ENCODE measurements at places on chromosomes 6 and 20. TPM values are rescaled to one million over a fixed set of nuclear protein-coding genes. Genes with fewer than 3 reads are reported as not detected.

- no peak for DNase-seq
- no peaks in the 10 kb centered on the region for H3K27me3 ChIP-seq
- H3K4me1 ChIP-seq = peaks cover 5% of the 10 kb centered on the region
- H3K27ac ChIP-seq = no peak overlapping the region
- no peak overlapping the region for H3K4me3 ChIP-seq
These were observed 3.3 kb upstream of the MTCH1 start for GRCh38 chr6:36989264-36989663.

- H3K36me3 ChIP-seq = peaks cover 3% of the 10 kb centered on the region
- H3K27me3 ChIP-seq = peaks cover 1% of the 10 kb centered on the region
- DNase-seq = no peak
- no peak overlapping the region for H3K4me3 ChIP-seq
- H3K27ac ChIP-seq = no peak overlapping the region
These were observed 16.6 kb downstream of the TP53RK start for GRCh38 chr20:46672543-46673148.

DNA sequence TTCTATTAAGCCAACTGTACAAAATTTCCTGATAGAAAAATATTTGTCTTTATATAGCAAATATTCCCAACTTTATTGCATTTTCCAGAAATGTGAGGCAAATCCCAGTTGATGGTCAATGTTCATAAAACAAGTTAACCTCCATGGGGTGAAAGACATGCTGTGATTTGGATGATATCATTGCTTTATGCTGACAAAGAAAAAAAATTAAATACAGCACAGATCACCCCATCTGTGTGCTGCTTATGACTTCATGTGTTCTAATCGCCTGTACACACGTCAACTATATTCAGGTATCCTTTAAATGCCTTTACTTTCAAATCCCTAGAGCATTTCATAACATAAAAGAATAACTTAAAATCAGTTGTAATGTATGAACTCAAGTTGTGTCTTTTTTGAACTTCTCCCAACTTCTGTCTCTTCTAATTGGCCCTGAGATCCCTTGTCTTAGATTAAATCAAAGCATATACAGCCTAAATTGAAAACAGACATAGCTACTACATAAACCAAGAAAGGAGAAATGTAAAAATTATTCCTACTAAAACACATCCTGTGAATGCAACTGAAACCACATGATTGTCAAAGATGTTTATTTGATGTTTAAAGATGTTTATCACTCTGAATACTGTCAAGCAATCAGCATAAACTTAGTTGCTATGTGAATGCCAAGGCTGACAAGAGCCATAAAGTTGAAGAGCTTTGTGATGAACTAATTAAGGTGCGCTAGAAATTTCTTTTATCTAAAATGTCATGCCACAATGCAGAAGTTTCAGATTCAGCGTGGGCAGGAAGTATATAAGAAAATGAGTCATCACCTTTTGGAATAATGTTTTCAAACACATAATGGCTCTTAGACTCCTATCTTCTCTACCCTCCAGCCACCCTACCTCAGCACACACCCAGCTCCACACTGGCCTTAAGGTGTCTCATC lies 68.7 kb downstream of the FILIP1 start:
- peak; percentile 6 for DNase-seq
- H3K27me3 ChIP-seq = peaks cover 2% of the 10 kb centered on the region
- H3K36me3 ChIP-seq = no peaks in the 10 kb centered on the region
- H3K4me1 ChIP-seq = peaks cover 11% of the 10 kb centered on the region
- H3K4me3 ChIP-seq = no peak overlapping the region
- H3K27ac ChIP-seq = no peak overlapping the region

DNA sequence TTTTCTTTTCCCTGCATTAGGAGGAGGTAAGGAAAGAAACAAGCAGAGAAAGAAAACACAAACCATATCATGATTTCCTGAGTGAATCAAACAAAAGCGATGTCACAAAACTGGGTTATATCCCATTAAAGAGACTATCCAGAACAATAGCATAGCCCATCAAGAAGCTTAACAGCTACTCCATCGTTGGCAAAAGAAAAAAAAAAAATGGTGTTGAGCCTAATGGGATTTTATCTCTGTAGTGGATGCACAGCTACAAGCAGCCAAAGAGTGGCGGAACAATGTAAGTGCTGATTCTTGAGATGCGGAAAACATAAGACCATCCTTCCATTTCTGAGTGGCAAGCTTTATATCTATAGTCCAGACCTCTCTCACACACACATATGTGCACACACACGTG lies 106.2 kb upstream of the NRSN1 start:
- DNase-seq = no peak
- H3K4me1 ChIP-seq = no peaks in the 10 kb centered on the region

DNA sequence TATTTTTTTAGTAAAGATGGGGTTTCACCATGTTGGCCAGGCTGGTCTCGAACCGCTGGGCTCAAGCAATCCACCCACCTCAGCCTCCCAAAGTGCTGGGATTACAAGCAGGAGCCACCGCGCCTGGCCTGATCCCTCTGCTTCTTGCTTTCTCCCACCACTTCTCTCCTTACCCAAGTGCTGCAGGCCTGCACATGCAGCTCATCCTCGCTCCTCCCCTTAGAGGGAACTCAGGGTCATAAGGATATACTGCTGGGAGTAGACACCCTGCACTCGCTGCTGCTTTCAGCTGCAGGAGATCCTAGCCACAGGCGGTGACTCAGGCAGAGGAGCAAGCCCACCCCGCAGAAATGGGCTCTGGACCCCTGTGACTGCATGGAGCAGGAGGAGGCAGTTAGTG lies 40.0 kb upstream of the FANCE start:
- peaks cover 22% of the 10 kb centered on the region for H3K4me1 ChIP-seq
- H3K36me3 ChIP-seq = peaks cover 19% of the 10 kb centered on the region
- no peak overlapping the region for H3K27ac ChIP-seq
- H3K27me3 ChIP-seq = no peaks in the 10 kb centered on the region
- DNase-seq = no peak

- no peak overlapping the region for H3K4me3 ChIP-seq
- H3K36me3 ChIP-seq = no peaks in the 10 kb centered on the region
- H3K27me3 ChIP-seq = no peaks in the 10 kb centered on the region
- no peak overlapping the region for H3K27ac ChIP-seq
- no peaks in the 10 kb centered on the region for H3K4me1 ChIP-seq
- DNase-seq = no peak
These were observed 202.8 kb upstream of the BTBD3 start for GRCh38 chr20:11714886-11715285.

DNA sequence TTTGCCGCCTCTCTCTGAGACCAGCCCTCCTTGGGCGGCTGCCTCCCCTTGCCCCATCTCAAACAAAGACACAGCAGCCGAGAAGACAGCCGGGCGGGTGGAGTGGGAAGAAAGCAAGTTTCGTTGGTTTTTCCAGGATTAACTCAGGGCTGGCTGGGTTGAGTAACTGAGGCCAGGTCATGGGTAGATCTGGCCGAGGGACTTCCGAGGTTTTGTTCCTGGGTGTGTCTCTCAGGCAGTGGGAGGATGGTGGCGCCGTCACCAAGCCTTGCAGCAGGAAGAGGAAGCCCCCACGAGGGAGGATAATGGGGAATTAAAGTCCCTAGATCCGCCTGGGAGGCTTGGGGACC lies 167.2 kb downstream of the TTLL2 start:
- H3K27ac ChIP-seq = no peak overlapping the region
- peaks cover 29% of the 10 kb centered on the region for H3K27me3 ChIP-seq
- H3K4me1 ChIP-seq = no peaks in the 10 kb centered on the region
- no peaks in the 10 kb centered on the region for H3K36me3 ChIP-seq
- H3K4me3 ChIP-seq = no peak overlapping the region
- no peak for DNase-seq

DNA sequence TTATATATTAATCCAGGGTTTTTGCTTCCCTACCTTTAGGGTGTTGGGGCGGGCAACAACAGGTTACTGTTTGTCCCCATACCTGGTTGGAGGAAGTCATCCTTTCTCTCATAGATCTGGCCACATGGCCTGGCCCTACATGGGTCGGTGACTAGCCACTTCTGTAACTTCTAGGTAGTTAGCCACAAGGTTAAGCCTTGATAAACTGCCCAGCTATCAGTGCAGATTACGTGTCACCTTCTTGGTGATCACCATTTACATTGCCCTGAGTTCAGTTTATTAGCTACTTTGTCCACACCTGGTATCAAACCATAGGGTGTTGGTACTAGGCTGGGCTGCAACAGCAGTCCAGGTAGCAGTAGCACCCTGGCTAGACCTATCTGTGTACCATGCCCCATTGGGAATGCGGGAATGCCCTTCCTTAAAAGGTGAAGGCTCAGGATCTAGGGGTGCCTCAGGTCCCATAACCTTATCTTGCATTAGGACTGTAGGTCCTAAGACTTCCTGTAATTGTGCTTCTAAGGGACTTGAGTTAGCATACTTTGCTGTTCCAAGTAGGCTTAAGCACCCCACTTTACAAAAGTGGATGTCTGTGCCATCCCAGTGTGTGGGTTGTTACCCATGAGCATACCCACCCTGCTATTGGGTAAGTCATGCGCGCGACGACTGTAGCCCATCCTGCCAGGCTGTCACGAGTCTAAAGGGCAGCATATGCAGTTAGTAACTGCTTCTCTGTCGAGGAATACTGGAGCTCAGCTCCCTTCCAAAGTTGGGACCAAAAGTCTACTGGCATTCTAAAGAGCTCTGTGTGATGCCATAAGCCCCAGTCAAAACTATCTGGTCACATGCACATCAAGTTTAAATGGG lies 5.2 kb downstream of the ZKSCAN3 start:
- H3K4me3 ChIP-seq = peak overlapping the region; percentile 75
- H3K27ac ChIP-seq = no peak overlapping the region
- no peak for DNase-seq
- peaks cover 21% of the 10 kb centered on the region for H3K4me1 ChIP-seq

DNA sequence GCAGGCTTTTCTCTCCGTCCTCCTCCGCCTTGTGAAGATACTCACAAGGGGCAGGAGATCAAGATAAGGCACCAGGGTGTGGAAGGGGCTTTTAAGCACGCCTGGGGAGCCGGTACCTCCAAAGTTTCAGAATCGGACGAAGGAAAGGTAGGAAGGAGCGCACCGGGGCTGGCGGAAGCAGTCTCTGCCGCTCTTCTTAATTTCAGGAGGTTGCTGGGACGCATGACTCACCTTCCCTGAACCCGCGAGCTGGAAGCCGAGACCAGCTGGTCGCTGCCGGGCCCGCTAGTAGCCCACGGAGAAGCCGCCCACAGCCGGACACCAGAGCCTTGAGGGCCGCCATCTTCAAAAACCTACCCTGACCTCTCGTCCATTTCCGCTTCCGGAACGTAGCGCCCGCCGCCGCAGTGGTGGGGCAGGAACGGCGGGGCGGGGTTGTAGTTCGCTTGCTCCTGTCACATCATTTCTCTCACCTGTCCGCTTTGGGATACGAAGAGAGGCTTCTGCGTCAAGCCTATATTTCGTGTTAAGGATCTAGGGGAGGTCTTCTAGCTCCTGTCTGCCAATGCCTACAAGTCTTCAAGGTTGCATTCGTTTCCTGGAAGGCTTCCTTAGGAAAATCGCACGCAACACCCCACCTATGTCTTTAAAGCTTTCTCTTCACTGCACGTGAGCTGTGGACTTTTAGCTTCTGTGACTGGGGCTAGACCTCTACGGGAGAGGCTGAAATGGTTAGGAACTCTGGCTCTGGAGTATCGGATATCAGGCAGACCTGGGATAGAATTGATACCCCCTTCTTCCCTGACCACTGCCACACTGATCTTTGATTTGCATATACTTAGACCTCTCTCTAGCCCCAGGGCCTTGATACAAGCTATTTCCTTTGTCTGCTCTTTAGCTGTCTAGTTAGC lies at the start of gene MRPS18A:
TSS of gene MRPS18A (minus strand) at position 355 of the 911 bp plus-strand sequence. CDS start at position 343, 12 bp downstream.
- peak; percentile 91 for DNase-seq
- peaks cover 8% of the 10 kb centered on the region for H3K36me3 ChIP-seq
- H3K27me3 ChIP-seq = no peaks in the 10 kb centered on the region
- peaks cover 40% of the 10 kb centered on the region for H3K4me1 ChIP-seq

- peaks cover 36% of the 10 kb centered on the region for H3K4me1 ChIP-seq
- H3K4me3 ChIP-seq = no peak overlapping the region
- H3K27ac ChIP-seq = no peak overlapping the region
- H3K36me3 ChIP-seq = peaks cover 2% of the 10 kb centered on the region
- H3K27me3 ChIP-seq = peaks cover 2% of the 10 kb centered on the region
- DNase-seq = no peak
These were observed 5.6 kb downstream of the RAB23 start for GRCh38 chr6:57216235-57217101.

- no peak overlapping the region for H3K27ac ChIP-seq
- H3K4me1 ChIP-seq = peaks cover 11% of the 10 kb centered on the region
- no peak for DNase-seq
These were observed 38.6 kb upstream of the PIM1 start for GRCh38 chr6:37131104-37131959.

GRCh38 chr20:36847009-36847709 lies 28.8 kb upstream of the TLDC2 start:
- no peak for DNase-seq
- no peak overlapping the region for H3K27ac ChIP-seq
- no peak overlapping the region for H3K4me3 ChIP-seq
- no peaks in the 10 kb centered on the region for H3K36me3 ChIP-seq

CD93 gene
- 0.84 TPM for total RNA-seq

MRPS18A gene
- 54.0 TPM for total RNA-seq

HLA-DPB1 gene
- total RNA-seq = 5.2 TPM

SLC17A9 gene
- 16.2 TPM for total RNA-seq

YWHAB gene
- 273 TPM for total RNA-seq
